ENCODE measurements at places on chromosomes 16 and 17. TPM values are rescaled to one million over a fixed set of nuclear protein-coding genes. Genes with fewer than 3 reads are reported as not detected.
A peak's percentile ranks its signal among the peaks of the same experiment; 100 is the strongest.

DNA sequence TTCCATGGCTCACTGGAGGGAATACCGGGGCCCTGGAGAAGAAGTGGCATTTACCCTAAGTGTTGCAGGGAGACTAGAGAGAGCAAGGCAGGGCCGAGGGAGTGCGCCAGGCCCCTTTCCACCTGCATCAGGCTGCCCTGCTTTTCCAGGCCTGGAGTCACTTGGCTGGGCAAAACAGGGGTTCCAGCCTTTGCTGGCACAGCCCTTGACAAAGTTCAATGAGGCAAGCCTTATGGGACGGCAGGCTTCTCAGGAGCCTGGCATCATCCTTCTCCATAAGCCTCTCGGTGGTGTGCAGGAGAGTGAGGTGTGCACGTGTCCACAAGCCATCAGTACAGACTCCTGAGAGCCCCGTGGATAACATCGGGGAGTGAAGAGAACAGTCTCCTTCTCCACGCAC, 27.1 kb downstream of the CACNA1G start:
- DNase-seq, result no peak

The SYT17 gene
- 2.9 TPM for total RNA-seq

DNA sequence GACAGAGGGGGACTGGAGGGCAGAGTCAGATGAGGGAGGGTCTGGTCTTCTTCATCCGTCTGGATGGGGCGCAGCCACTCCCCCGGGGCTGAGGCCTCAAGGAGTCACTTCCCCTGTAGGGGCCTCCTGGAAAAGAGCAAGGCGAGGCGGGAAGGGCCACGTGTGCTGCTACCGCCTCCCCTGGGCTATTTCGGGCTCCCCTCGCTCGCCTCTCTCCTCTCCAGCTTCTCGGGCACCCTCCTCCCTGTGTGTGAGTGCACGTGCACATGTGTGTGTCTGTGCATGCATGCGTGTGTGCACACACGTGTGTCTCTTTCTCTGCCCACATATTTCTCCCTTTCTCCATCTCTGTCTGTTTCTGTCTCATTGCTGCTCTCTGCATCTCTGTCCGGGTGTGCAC, 10.1 kb downstream of the GSG1L start:
- DNase-seq, result no peak

- DNase-seq, result no peak
Measured at GRCh38 chr16:86044241-86044671, 145.3 kb downstream of the IRF8 start.

DNA sequence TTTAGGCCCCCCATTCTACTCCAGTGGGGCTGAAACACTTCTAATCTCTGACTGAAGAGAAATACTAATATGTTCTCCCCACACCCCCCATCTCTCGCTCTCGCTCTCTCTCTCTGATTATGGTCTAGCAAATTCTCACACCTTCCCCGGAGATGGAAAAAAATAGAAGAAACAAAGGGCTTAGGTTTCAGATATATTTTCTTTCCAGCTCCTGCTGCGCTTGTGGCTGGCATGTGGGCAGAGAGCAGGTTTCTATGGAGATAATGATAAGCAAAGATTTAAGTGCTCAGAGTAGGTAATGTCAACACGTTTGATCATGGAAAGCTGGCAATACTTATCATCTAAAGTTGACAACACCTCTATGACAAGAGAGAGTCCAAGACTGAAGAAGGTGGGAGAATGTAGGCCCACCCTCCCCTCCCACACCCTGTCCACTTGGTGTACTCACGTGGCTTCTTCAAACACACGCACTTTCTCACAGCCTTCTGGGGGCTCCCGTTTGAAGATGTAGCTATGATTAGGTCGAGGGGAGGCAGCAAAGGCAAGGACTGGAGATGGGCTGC, 8.0 kb upstream of the SLC35B1 start:
- DNase-seq, result no peak

- DNase-seq, result no peak
Measured at GRCh38 chr16:12646490-12647274, 157.0 kb downstream of the CPPED1 start.

DNA sequence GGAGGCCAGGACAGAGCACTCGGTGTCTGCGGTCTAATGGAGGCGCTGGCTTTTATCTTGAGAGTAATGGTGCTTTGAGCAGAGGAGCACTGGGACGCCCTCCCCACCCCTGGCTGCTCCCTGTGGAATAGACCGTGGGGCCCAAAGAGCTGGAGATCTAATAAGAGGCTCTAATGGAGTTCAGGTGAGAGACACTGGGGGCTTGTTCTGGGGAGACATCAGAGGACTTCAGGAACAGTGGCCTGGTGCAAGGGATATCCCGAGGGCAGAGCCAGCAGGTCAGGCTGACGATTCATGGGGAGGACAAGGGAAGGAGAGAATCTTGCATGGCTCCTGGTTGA, 9.5 kb upstream of the KRT19 start:
- DNase-seq, result no peak

- no peak for DNase-seq
Measured at GRCh38 chr17:31517524-31517923, 126.0 kb downstream of the RAB11FIP4 start.

- no peak for DNase-seq
Measured at GRCh38 chr17:46053911-46054534, 55.0 kb downstream of the STH start.

DNA sequence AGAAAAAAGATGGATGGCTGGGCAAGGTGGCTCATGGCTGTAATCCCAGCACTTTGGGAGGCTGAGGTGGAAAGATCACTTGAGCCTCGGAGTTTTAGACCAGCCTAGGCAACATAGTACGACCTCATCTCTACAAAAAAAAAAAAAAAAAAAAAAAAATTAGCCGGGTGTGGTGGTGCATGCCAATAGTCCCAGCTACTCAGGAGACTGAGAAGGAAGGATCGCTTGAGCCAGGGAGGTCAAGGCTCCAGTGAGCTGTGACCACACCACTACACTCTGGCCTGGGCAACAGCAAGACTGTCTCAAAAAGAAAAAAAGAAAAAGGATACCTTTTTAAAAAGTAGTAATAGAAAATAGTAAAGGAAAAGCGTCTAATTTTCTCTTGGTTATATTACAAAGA, 20.7 kb downstream of the ZNF652 start:
- no peak for DNase-seq

- DNase-seq, result peak; percentile 65
Measured at GRCh38 chr17:81368161-81369022, 26.9 kb upstream of the BAHCC1 start.

DNA sequence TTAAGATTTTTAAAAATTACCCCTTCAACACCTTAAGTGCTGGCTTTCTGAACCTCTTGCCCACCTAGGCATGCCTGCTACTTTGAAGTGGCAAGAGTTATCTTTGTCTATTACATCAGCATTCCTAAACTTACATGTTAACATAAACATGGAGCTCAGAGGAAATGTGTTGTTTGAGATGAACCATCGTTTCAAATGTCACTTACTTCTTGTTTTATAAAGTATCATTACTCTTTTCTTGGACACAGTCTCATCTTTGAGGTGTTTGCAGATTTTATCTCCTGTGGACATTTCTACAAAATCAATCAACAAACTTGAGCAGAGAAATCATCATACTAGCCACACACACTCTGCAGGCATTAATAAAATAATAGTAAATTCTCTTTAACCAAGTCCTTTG, 184.9 kb downstream of the WWOX start:
- DNase-seq, result no peak

DNA sequence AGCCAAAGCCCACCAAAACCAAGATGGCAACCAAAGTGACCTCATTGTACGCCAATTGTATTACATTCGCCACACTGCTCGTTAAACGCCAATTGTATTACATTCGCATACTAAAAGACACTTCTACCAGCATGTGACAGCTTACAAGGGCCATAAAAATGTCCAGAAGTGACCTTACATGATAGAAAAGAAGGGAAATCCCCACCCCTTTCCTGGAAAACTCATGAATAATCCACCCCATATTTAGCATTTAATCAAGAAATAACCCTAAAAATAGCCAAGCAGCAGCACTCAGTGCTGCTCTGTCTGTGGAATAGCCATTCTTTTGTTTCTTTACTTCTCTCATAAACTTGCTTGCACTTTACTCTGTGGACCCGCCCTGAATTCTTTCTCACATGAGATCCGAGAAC, 25.7 kb downstream of the PSMD7 start:
- no peak for DNase-seq

The SCNN1B gene
- 0.88 TPM for total RNA-seq

GRCh38 chr17:28097901-28098300, 55.4 kb downstream of the NLK start:
- no peak for DNase-seq

GRCh38 chr16:57979006-57979585, 8.2 kb upstream of the CNGB1 start:
- no peak for DNase-seq

DNA sequence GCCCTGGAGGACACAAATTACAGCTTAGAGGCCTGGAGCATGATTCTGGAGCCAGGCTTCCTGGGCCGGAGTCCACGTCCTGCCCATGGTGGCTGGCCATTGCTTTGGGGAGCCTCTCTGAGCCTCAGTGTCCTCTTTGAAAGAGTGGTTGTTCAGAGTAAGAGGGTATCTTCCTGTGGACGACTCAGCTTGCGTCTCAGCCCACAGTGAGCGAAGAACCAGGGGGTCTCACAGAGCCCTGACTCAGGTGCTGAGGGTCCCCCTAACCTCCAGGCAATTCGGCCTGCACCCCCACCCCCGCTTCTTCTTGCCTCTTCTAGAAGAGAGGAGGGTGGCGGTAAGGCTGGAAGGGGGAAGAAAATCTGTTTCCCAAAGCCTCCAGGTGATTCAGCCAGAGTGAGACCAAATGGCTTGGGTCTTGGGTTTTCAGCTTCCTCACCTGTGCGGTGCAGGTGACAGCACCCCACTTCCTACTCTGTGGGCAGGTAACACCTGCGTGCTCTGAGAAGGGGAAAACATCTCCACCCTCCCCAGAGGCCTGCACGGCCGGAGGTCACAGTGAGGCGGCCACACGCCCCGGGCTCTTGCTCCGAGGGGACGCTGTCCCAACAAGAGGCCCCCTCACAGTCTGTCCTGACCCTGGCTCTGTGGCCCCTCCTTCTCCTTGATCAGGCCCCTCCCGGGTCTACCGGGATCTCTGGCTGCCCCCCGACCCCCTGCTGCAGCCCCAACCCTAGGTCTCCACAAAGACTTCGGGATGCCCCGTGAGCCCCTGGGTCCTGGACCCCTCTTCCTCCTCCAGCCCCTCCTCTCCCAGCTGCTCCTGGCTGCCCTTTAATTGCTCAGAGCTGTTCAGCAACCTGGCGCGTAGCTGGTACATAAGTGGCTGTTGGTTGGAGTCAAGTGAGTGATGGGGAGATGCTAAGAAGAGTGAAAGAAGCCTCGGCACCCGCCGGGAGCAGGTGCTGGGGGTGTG, 119.2 kb downstream of the METRNL start:
- peak; percentile 52 for DNase-seq

The PPM1E gene
- 0.56 TPM for total RNA-seq

DNA sequence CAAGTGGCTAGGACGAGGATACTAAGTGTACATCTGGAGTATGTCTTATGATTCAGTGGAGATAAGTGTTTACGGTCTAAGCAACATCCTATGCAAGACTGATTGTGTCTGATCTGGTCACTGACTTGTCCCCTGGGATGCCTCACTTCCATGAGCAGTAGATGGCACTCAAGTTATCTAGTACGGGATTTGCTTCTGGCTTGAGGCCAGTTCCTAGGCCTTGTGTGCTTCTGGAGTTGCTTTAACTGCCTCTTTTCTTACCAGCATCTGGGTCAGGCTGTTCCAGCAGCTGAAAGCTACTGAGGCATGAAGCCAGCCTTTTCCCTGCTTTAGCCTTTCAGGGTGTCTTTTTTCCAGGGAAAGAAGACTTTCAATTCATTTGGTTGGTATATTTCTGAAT, 23.0 kb downstream of the SUPT6H start:
- no peak for DNase-seq

The UTS2R gene
- 0.74 TPM for total RNA-seq

- DNase-seq, result peak; percentile 45
Measured at GRCh38 chr17:35713069-35713728, 18.2 kb upstream of the RASL10B start.

The CCL7 gene
- total RNA-seq, result not detected

GRCh38 chr16:10744370-10745030, 858 bp downstream of the NUBP1 start:
- DNase-seq, result no peak

DNA sequence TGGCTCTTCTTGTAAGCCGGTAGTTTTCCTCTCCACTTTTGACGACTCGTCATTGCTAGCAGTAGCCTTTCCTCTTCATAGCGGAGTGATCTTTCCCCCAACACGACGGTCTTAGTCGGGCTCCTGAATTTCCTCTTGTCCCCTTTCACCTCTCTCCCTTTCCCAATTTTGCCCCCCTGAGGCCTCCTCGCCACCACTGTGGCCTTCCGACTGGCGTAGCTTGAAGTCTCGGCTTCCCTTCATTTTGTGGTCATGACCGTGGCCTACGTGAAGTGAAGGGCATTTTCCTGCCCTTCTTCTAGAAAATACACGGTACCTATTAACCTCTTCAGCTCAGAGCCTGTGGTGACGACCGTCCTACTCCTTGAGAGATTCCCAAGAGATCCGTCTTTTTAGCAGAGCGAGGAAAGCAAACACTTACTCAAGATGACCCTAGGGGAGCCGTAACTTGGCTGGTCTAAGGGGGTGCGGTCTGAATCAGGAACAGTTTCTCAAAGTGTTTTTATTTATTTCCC, 787 bp downstream of the PRKAR1A start:
- no peak for DNase-seq

DNA sequence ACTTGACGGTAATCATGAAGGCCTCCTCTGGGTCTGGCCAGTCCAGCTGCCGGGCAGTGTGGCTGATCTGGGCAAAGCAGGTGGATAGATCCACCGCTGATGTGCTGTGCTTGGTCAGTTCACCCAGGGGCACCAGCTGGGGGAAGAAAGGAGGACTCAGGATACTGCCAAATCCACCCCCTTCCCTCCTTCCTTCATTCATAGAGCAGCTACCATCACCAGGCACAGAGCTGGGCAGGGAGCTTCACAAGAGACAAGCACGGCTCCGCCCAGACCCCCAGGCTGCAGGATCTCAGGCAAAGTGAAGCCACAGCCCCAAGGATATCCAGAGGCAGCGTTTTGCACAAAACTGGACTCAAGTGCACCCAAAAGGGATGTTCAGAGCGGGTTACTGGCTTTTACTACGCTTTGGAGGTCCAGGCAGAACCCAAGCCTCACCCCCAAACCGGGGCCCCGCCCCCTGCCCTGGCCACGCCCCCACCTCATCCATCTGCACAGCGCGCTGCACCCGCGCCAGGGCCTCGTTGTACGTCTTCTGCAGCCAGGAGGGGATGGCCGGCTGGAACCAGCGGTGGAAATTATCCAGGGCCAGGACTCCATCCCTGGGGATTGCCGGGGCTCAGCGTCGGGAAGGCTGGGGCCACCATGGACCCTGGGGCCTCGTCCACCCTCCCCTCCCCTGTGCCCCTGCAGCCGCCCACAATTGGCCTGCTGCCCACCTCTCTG, 9.1 kb downstream of the UNC13D start:
- DNase-seq, result no peak

The CLEC19A gene
- not detected for total RNA-seq

DNA sequence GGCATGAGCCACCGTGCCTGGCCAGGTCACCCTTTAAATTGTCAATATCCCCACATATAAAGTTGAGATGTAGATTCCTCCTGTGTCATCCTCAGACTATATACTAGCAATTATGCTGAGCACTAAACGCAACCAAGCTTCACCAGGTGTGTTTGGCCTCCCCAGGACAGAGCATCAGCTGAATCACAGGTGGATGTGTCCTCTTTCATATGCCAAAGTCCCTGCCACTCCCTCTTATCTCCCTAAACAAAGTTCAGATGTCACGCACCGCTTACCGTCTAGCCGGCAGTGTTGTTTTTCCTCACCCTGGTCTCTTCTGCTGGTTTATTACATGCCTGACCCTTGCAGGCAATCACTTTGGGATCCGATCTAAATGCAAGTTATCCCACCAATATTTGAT, 43.8 kb upstream of the ARHGAP44 start:
- DNase-seq, result no peak

- no peak for DNase-seq
Measured at GRCh38 chr17:60060474-60060873, 18.2 kb downstream of the HEATR6 start.

The PDE6G gene
- total RNA-seq, result 0.31 TPM

Data from pancreas (tissue), 10 donors.